ENCODE measurements at places on chromosomes 2 and 18.

- DNase-seq, result no peak
These were observed 25.8 kb downstream of the FARP2 start for GRCh38 chr2:241381872-241382271.

- DNase-seq, result no peak
These were observed 411.2 kb upstream of the PIK3C3 start for GRCh38 chr18:41543815-41544214.

DNA sequence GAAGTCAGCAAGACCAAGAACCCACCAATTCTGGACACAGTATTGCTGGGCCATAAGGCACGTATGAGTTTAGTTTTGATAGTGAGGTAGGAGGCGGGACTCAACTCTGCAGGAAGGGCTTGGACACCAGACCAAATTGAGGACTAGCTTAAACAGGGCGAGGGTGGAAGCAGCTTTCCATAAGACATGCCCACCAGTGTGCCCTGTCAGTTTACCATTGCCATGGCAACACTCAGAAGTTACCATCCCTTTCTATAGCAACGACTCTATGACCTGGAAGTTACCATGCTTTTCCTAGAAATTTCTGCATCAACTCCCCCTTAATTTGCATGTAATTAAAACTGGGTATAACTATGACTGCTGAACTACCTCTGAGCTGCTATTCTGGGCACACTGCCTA lies 2.8 kb downstream of the M1AP start:
- DNase-seq, result no peak

GRCh38 chr2:71608034-71608433 lies 154.7 kb downstream of the DYSF start:
- no peak for DNase-seq

DNA sequence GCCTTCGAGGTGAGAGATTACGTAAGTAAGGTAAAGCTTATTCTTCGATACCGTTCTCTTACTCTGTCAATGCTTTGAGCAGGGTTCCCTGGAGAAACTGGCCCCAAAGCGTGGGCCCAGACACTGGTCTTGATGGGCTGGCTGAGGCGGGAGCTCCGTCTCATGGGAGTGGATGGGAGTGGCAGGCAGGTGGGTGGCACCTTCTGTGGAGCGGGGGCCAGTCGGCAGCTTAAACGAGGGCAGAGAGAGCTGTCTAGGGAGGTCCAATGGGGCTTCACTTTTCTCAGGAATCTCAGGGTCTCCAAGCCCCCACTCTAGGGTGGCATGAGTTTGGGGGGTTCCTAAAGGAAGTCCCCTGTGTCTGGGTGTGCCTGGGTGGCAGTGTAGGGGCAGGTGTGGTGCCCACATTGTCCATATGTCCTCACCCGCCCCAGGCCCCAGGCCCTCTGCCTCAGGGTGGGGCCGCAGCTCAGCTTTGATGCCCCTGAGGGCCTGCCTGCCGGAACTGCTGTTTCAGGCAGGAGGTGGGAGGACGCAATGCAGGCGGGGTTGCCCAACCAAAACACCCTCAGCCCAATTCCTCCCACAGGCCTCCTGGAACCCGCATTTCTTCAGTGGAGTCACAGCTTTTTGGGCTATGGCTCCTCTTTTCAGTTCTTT lies 32.5 kb upstream of the FOSL2 start:
- DNase-seq, result no peak

DNA sequence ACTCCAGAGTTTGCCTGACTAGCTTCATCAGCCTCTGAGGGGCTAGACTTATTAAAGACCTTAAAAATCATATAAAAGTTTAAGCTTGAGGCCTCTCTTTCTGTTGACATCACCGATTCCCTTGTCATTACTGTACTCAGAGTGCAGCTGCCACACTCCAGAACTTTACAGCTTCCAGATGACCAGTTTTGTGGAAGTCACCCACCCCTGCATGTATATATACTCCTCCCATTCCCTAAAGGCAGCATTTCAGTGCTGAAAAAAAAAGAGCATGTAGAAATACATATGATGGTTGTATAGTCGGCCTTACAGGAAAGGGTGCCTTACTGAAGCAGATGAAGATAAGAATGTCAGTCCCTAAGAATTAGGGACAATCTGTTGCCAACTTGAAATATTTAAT lies 117.3 kb downstream of the FEZ2 start:
- no peak for DNase-seq

GRCh38 chr2:96747061-96747617 lies 7.3 kb upstream of the LMAN2L start:
- no peak for DNase-seq

DNA sequence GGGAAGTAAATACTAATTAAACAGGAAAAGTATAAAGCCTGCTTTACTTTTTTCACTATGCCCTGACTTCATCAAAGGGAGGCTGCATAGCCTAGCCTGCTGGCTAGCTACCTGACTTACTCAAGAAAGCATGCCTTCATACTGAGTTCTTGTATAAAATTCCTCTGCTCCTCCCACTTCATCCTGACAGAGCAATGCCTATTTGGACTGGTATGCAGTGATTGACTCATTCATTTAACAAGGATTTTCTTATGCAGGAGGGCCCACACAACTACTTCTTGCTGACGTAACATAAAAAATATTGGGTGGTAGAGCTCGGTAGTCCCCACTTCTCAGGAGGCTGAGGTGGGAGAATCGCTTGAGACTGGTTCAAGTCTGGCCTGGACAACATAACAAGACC lies 70.5 kb downstream of the PRPF40A start:
- DNase-seq, result no peak

DNA sequence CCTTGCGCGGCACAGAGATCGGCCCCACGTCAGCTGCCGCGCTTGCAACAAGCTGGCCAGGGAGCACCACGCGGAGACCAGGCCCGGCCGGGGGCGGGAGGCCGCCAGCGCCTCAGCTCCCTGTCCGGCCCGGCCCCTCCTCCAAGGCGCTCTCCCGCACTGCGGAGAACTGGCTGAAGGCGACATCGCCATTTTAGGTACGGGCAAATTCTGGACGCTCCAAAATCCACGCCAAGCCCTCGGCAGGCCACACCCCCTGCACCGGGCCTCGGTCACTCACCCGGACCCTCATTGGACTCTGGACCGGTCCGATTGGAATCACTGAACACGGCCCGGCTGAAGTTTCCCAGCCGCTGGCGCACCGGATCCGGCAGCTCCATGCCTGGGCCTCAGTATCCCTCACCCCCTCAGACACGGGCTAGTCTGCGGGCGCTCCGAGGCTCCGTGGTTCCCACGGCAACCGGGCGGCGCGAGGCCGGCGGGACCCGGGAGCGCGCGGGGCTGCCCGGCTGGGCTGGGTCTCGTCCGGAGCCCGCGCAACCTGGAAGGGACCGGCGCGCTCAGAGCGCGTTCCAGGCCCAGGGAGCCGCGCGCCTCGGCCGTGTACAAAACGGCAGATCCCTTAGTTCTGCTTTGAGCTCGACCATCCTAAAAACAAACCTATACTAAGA lies at the start of gene TMEM17:
TMEM17 (minus strand) TSS at position 446 of the 671 bp plus-strand sequence; CDS start at position 380, 66 bp downstream.
- DNase-seq, result peak; percentile 88

- no peak for DNase-seq
These were observed 22.4 kb downstream of the CRYGD start for GRCh38 chr2:208101716-208102631.

DNA sequence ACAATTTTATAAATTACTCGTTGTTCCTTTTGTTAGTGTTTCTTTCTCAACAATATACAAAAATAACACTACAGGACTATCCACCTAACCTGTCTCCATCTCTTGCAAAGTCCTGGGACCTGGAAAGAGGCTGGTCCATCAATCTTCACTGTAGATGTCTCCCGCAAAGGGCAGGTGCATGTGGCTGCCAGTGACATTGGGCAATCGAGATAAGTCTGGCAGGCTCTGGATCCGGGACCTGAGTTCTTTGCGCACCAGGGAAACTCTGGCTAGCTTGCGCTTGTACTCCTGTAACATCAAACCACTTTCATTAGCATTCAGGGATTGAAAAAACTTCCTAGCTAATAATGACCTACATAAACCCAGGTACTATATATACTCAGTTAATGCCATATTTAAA lies 20.5 kb downstream of the RMP24 start:
- no peak for DNase-seq

- DNase-seq, result no peak
These were observed 18.9 kb upstream of the ANKRD62 start for GRCh38 chr18:12074736-12075135.

- no peak for DNase-seq
These were observed 135.3 kb upstream of the SH3BP4 start for GRCh38 chr2:234816491-234816890.

DNA sequence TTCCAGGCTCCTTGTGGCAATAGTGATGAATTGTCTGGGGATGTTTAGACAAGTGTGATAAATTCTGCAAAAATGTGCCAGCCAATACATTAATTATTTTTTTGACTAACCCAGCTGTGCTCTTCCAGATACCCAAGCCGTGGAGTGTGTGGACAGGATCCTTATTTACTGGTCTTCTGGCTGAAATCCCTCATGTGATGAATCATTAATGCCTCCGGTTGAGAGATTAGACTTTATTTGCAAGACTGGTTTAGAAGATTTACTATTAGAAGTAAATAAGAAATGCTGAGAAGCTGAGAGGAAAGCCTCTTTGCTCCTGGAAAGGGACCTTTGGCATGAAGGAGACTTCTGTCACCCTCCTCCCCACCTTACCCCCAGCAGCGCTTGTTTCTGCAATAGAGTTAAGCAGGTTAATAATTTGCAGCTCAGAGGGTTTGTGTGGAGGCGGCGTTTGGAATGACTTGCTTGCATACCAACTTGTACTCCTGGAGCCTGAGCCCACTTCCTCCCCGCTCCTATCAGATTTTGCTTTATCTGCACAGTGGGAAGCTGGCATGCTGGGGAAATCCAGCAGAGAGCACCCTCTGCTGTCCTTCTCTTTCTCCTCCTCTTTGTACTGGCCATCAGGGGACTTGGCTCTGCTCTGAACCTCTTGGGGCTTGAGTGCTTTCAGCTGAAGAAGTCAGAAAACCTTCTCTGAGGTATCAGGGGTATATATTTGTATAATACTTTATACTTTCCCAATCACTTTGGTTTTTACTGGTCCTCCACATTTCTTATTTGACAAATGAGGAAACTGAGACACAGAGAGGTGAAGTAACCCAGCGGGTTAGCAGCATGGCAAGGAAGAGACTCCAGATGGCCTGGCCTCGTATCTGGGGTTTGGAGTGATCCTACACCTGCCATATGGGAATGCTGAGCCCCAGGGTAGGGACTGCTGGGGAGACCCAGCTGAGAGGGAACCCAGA lies 16.3 kb downstream of the SLC3A1 start:
- DNase-seq, result no peak

GRCh38 chr2:162430323-162430722 lies 86.4 kb downstream of the GCA start:
- DNase-seq, result no peak

DNA sequence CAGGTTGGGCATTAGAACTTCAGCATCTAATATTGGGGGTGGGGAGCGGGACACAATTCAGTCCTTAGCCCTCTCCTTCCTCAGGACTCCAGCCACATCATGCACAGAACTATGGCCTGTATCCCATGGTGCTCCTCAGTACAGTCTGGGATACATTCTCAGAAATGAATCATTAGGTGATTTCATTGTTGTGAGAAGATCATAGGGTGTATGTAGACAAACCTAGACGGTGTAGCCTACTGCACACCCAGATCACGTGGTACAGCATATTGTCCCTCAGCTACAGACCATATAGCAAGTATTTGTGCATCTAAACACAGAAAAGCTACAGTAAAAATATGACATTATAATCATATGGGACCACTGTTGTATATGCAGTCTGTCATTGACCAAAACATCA lies 23.2 kb upstream of the IMP4 start:
- no peak for DNase-seq

DNA sequence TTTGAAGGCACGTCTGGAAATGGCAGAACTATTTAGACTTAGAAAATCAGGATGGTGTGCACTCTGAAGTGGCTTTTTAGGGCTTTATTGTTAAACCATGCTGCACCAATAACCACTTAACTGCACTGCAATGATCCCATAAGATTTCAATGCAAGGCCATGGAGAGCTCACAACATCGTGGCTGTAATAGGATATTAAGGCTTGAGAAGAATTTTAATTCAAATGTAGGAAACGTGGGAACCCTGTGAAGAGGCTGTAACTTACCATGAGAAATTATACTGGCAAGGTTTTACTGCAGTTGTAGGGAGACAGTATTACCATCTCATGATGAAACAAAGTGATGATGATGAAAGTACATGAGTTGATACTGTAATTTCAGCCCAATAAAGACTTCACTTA lies 242.5 kb downstream of the AFF3 start:
- DNase-seq, result no peak

- no peak for DNase-seq
These were observed 1.5 kb downstream of the VAMP5 start for GRCh38 chr2:85585781-85586105.

GRCh38 chr2:191957996-191958860 lies 111.3 kb upstream of the CAVIN2 start:
- DNase-seq, result no peak

DNA sequence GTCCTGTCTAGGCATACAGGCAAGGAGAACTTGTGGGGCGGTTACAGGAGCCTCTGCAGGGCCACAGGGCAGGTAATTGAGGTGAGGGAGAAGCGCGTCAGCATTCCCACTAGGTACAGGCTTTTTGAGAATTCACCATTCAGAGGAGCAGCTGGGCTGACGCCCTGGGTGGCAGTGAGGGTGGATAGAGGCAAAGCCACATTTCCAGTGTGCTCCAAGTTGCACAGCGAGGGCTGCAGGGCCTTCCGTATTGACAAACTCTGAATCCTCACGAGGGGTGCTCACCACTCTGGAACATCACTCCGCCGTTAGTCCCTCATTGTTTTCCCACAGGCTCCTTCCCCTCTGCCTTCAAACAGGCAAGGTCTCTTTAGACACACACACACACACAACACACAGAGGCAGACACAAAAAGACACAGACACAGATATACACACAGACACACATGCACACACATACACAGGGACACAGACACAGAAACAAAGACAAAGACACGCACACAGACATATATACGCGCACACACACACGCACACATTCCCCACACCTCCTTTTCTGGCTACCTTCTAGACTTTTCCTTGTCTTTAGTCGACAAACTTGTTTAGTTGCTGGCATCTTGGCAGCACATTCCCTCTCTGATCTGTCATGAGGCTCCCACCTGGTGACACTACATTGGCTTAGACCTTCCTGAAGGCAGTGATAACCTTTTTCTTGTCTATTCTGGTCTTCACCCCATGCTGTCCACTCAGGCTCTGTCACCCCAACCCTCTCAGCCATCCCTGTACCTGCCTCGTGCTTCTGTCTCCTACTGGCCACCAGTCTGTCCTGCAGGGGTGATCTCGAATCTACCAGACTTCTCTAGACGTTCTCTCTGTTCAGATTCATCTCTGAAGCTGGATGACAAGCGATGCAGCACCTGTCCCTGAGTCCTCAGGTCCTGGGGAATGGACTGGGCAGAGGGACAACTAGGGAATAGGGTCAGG lies 136.8 kb downstream of the ALPK2 start:
- DNase-seq, result no peak

- no peak for DNase-seq
These were observed 33.3 kb upstream of the KCNF1 start for GRCh38 chr2:10878268-10878915.

GRCh38 chr2:127620866-127621265 lies 25.1 kb upstream of the GPR17 start:
- DNase-seq, result no peak

DNA sequence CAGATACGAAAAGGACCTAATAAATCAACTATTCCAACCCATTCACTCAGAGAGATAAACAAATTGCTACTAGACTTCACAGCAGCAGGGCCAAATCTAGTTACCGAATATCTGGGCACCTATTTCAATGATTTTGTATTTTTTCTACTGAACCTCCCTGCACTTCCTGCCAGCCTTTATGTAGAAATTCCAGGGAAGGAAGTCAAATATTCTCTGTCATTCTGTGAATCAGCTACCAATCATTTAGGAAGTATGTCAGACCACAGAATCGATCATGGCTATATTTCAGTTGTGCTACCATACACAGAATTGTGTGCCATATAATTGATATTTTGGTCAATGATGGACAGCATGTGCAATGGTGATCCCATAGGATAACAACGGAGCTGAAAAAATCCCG lies 109.6 kb upstream of the SPOPL start:
- no peak for DNase-seq
